ENCODE measurements at places on chromosomes 4 and X.

DNA sequence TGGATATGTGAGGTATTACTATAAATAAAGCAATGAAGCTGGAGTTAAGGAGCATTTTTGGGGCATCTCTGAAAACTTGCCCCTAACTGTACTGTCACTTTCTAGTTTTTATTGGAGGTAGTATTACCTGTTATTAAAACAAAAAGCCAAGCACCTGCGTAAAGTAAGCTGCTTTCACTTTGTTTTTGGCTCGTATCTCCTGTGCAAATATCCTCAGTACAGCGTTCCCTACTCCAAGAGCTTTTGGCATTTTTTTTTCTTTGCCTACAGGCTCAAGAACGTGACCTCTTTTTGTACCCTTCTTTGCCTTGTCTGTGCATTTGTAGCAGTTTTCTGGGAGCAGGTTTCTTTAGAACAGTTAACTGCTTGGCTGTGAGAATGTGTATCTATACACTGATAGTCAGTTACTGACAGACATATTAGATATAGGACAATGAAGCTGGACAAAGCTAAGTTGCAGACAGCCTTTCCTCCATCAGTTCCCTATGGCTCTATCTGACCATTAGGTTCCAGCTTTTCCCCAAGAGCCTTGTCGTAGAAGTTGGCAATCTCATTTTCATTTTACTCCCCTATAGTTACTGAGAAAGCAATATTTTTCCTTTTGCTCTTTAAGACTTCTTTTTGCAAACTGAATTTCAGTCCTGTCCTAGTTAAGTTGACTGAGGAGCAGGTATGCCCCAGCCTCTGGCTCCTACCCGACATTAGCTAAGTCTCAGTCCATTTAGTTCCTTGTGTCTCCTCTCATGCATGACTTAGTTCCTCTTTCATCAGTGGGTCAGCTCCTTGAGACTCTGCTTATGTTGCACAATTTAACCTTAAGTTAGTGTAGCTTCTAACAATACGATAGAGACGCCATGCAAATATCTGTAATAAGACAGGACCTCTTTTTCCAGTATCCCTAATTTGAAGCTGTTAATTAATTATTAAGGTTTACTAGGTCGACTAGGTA, 71.5 kb upstream of the HPRT1 start:
- DNase-seq = no peak

- no peak for DNase-seq
Observed at GRCh38 chr4:143287572-143287923, 49.1 kb upstream of the GAB1 start.

GRCh38 chrX:39640866-39641265, 456.9 kb downstream of the BCOR start:
- DNase-seq = no peak

DNA sequence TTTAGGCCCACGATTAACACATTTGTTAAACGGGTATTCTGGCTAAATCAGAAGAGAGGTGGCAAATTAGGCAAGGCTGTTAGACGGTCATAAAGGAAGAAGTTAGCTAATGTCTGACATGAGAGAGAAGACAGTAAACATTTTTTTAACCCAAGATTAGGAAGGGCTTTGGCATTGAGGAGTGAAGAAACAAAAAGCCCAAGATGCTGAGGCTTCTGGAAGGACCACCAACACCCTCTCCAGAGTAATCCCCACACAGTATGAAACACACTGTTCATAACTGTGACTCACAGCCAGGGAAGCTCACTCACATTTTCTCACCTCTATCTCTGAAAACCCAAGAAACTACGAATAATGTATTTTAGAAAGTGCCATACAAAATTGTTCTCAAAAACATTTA, 127.6 kb downstream of the AMELX start:
- DNase-seq = no peak

DNA sequence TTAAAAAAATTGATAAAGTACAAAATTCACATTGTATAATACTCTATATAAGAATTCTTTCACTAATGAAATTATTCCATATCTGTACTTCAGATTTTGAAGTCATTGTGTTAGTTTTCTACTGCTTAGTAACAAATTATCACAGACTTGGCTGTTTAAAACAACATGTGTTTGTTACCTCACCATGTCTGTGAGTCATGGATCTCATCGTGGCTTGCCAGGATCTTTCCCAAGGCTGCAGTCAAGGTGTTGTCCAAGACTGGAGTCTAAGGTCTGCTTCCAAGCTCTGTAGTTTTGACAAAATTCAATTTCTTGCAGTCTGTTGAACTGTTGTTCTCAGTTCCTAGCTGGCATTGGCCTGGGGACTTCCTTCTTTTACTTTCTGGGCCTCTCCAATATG, 1286.9 kb downstream of the ADGRL3 start:
- DNase-seq = no peak

DNA sequence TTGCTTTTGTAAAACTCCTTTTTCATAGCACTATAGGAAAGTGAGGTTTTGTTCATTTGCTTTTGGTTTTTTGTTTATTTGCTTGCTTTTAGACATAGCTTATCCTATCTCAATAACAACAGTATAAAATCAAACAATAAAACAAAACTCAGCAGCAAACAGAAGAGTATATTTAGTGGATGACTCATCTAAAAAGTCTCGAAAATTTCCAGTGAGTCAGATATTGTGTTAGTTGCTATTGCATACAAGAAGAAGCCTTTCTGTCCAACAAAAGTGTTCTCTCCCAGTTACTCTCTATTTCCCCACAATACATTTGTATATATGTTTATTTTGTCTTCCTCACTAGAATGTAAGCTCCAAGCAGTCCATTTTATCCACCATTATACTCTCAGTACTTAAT, 36.0 kb upstream of the NPNT start:
- no peak for DNase-seq

DNA sequence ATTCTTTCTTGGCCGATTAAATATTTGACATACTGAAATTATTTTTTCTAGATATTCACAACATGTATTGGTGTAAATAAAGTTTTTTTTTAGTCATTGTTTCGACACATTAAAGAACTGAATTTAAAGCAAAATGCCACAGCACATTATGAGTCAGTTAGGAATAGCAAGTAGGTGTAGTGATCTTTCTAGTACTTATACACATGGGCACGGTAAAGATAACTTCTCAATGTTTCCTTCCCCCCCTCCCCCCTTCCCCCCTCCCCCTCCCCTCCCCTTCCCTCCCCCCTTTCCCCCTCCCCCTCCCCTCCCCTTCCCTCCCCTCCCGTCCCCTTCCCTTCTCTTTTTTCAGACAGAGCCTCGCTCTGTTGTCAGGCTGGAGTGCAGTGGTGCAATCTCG, 1269.9 kb downstream of the ADGRL3 start:
- no peak for DNase-seq

DNA sequence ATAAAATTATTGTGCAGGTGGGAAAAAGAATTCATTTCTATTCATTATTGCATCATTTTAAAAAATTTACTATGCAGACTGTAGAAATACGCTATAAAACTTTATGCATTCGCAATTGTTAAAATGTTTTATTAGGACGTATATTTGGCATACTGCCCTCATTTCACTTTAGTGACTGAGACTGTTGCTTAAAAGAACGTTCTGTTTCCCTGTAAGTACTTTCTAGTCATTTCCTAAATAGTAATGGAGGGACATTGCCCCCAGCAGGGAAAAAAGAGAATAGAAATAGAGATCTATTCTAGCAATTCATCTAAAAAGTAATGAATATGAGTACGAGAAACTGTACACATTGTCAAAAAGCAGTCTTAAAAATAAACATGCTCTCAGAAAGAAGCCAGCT, 1295.8 kb upstream of the TENM3 start:
- DNase-seq = no peak

DNA sequence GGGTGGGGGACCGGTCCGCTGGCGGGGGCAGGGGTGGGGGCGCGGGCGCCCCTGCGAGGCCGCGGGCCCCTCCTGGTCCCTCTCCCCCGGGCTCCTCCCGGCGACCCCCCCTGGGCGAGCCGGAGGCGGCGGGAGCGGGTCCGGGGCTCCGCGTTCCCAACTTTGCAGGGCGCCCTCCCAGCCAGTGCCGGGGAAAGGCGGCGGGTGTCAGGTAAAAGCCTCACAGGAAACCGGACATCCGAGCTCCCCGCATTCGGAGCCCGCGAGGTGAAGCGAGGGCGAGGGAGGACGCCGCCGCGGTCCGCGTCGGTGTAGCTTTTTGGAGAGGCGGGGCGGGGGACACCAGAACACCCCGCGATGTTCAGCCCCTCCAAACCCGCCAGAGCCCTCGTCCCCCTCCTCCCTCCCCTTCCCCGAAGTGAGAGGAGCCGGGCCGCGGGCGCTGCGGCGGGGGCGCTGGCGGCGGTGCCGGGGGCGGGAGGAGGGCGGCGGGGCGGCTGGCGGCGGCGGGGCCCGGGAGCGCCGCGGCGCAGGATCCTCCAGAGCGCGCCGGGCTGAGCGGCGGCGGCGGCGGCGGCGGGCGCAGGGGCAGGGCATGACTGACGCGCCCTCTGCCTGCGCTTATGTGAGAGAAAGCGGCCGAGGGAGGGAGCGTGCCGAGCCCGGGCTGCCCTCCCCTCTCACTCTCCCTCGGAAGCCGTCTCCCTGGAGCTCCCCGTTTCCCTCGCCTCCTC, at the start of gene VEGFC:
VEGFC (minus strand) TSS at position 597 of the 734 bp plus-strand sequence. CDS start 611 bp downstream, outside the sequence.
- no peak for DNase-seq

GRCh38 chrX:40474205-40474626, 106.6 kb upstream of the ATP6AP2 start:
- no peak for DNase-seq

- DNase-seq = no peak
Observed at GRCh38 chrX:152061557-152061956, 76.8 kb downstream of the MAGEA10 start.

- DNase-seq = peak; percentile 1
Observed at GRCh38 chrX:101759000-101759399, 99.3 kb upstream of the ARMCX2 start.

DNA sequence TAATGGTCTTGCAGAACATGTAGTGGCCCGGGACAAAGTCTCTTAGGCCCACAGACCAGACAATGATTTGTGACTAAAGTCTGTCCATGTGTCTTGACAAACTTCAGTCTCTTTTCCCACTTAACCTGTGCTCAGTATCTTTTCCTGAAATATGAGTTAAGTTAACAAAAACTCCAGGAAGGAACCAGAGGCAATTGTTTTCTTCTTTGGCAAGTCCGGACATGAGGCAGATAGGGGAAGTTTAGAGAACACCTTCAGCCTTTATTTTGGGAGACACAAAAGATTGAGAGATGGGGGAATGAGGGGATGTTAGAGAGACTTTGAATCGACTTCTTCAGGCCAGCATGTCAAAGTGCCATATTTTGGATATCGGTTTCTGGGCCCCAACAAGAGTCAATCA, 80.2 kb upstream of the FRMPD4 start:
- DNase-seq = no peak

DNA sequence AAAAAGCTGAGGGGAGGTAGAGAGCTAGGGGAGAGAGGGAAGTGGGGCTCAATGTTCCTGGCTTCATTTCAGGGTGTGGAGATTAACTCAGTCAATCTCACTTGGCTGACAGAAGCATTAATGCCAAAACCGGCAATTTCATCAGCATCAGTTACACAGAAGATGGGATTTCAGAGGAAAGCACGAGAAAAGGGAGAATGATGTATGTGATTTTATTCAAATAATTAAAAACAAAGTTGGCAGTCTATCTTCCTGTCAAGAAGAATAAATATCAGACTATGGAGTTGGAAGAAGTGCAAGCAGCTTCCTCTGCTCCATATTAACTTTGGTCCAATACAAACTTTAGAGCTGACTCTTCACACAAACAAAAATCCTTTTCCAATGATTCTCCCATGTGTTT, 29.6 kb upstream of the HCCS start:
- no peak for DNase-seq

DNA sequence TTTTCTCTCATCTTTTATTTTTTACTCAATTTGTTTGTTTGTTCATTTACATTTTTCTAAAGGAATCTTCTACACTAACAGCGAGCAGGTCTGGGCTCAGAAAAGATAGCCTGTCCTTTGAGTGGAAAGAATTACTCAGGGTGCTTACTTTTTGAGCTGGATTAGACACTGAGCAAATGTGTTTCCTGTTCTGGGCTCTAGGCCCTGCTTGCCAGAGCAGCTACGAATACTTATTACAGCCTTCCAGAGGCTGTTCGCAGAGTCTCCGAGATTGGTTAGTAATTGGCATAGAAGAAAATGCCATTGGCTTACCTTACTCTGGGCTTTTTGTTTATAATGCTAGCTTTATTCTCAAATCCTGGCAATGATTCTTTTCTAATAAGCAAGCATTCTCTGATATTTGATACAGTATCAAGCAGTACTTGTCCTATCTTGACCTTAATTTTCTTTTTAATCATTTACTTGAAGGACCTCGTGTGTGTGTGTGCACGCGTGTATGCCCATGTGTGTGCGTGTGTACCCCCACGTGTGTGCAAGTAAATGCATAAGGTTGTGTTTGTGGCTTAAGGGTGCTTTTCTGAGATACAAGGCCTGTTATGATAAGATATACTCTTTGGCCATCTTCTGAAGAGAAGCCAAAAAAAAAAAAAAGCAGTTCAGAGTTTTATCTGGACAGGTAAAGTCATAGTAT, 76.2 kb upstream of the GRXCR1 start:
- no peak for DNase-seq

DNA sequence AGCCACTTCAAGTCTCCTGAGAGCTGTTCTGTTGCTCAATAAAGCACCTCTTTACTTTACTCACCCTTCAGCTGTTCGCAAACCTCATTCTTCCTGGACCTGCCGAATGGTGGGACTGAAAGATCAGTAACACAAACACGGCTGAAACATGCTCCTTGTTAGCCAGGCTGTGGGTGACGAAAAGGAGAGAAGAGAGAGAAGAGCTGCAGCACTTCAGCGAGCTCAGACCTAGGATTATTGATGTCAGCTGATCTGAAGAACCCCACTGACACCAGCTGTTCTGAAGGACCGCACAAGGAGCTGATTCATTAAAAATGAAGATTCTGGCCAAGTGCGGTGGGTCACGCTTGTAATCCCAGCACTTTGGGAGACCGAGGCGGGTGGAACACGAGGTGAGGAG, 2020.0 kb upstream of the ADGRL3 start:
- no peak for DNase-seq

DNA sequence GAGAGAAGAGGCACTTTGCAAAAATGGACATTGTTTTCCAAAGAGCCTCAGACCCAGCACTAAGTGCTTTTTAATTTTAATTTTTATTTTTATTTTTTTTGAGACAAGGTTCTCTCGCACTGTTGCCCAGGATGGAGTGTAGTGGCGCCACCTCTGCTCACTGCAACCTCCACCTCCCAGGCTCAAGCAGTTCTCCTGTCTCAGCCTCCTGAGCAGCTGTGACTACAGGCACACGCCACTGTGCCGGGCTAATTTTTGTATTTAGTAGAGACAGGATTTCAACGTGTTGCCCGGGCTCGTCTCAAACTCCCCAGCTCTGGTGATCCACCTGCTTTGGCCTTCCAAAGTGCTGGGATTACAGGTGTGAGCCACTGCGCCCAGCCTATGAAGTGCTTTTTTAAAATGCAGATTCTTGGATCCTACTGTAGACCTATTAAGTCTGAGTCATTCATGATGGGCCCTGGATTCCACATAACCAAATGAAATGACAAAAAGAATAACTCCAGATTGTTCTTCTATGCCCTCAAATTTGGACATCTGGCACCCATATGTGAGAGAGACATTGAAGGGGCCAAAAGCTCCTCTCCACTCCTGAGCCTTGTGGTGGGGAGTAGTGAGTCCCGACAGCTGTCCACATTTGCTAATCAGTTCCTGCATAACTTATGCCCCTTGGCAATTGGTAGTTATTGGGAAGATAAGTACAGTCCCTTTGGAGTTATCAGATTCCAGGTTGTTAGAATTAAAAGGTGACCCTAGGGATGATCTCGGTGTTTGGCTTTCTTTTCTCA, 3.6 kb downstream of the NOCT start:
- no peak for DNase-seq

Data from stimulated activated CD4-positive, alpha-beta T cell treated with anti-CD3 and anti-CD28 coated beads, Interleukin-1b, Interleukin-23, amount 100 ng/mL, for 1 hour (primary cell).